ENCODE measurements at places on chromosomes 16 and 17.

DNA sequence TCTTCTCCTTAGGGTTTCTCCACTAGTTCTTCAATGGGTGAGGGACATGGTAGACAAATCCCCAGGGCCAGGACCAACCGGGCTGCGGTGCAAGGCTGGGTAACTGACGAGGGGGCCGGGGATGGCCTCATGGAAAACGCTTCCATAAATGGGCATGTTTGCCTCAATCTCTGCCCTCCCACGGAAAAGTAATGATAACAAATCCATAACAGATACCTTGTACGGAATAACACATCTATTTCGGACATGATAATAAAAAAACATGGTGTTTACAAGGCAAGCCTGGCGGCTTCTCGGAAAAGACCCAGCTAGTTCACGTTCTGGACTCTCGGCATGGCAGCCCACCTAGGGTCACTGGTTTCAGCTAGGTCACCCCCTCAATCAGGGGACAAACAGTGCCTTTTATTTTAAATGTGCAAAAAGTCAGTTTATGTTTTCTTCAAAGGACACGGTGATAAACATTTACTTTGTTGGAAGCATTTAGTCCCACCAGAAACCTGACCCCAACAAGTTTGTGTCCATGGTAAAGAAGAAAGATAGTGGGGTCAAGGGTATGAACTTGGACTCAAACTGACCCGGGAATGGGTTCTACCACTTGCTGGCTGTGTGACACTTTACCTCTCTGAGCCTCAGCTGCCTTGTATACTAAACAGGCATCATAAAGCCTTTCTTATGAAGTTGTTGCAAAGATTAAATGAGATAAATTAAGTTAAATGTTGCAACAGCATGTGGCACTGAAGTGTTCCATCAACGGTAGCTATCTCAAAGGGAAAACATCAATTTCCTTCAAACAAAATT, 1.7 kb downstream of the MYH11 start:
- DNase-seq: no peak

DNA sequence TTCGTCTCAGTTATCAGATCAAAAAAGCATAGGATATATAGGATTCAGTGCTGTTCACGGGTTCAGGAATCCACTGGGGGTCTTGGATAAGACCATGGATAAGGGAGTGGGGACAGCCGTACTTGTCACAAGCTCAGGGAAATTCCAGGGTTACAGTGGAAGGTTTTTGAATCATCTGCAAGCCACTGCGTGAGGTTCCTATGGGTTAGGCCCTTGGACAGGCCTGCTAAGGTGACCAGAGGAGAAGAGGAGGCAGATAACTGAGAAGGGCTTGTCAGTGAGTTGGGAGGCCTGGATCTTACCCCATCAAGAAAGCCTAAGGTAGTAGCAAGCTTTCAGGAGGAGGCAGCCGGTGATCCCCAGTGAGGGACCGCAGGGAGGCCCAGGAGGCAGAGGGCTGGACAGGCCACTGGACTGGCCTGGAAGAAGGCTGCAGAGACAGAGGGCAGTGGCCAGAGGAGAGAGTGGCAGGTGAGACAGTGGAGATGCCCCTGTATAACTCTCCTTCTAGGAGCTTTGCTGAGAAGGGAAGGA, 27.3 kb downstream of the NGFR start:
- no peak for DNase-seq

DNA sequence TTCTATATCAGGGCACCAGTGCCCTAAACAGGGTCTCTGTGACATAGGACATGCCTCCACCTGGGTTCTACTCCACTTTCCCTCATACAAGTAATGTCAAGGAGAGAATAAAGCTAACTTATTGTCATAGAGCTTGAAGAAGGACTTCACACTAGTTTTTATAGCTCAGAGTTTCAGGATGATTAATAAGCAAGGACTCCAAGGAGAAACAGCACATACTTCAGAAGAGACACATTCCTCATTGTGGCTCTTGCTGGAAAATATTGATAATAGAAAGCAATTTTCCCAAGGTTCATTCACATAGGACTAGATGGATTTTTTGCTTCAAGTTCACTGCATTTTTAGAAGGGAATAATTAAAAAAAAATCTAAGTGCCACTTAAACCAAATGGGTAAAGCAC, 133.3 kb downstream of the CA10 start:
- DNase-seq: no peak

- DNase-seq: no peak
Observed at GRCh38 chr17:260944-261343, 79.5 kb upstream of the DOC2B start.

- DNase-seq: no peak
Observed at GRCh38 chr16:66605979-66606751, 1.7 kb downstream of the CMTM3 start.

- peak; percentile 57 for DNase-seq
Observed at GRCh38 chr17:10613775-10614513, 43.2 kb downstream of the MYH3 start.

DNA sequence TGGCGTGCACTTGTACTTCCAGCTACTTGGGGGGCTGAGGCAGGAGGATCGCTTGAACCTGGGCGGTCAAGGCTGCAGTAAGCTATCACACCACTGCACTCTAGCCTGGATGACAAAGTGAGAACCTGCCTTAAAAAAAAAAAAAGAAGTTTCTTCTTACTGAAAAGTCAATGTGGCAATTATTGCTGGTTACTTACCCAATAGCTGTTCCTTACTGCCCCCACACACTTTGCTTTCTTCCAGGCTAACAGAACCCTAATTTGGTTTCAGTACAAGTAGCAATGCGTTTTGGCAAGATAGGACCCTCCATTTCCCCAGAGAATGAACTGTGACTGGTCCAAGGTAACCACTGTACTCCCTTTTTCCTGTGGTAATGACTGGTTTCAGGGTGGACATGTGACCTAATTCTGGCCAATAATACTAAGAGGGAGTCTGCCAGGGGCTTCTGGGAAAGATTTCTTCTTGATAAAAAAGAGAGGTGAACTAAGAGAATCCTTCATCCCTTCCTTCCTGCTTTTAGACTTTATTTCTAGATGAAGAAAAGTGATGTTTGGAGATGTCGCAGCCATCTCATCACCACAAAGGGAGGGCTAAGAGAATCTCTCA, 58.8 kb upstream of the MSI2 start:
- no peak for DNase-seq

GRCh38 chr17:57342963-57343589, 86.8 kb downstream of the MSI2 start:
- DNase-seq: no peak

GRCh38 chr16:4846503-4846900, 586 bp downstream of the GLYR1 start:
- DNase-seq: peak; percentile 61

GRCh38 chr16:2912330-2913199, 834 bp downstream of the FLYWCH1 start:
- peak; percentile 82 for DNase-seq

DNA sequence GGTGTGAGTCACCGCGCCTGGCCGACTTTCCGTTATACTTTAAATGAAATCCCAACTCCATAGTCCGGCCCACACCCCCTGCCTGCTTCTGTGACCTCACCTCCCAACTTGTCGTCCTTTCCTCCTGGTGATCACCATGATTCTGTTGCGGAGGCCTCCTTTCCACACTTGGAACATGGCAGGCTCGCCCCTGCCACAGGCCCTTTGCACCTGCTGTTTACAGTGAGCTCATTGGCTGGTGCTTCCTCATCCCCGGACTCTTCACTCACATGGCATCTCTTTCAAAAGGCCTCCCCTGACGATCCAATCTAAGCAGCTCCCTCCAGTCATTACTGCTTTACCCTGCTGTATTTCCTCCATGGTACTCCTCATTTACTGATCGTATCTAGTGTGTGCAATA, 64.6 kb downstream of the RAP1GAP2 start:
- no peak for DNase-seq

DNA sequence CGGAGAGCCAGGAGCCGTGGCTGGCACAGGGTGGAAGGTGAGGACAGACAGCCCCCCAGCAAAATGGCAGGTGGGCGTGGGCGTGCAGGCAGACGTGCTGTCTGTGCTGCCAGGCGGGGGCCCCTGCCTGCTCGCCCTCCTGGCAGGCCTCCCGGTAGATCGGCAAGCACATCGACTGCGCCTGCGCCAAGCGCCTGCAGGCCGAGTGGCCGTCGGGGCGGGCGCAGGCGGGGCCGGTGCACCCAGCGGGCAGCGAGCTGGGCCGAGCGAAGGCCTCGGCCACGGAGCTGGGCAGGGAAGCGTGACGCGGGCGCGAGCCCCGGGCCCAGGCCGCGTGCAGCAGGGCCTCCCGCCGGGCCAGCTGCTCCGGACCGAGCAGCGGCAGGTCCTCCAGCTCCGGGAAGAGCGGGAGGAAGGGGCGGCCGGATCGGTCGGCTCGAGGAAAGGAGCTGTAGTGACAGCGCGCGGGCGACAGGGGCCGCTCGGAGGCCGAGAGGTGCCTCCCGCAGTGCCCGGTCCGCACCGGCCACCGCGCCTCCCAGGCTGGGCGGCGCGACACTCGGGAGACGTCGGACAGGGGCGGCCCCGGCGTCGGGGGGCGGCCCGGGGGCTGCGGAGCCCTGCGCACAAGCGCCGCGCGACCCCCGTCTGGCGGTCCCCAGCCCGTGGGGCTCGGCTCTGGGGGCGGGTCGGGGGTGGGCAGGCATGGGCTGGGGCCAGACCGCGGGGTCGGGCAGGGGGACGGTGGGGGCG, 16.9 kb downstream of the GRIN2C start:
- DNase-seq: peak; percentile 75

- peak; percentile 95 for DNase-seq
Observed at GRCh38 chr17:41777574-41778188, 8.8 kb downstream of the JUP start.

GRCh38 chr16:75198135-75198600, 8.8 kb downstream of the CTRB2 start:
- DNase-seq: peak; percentile 64

DNA sequence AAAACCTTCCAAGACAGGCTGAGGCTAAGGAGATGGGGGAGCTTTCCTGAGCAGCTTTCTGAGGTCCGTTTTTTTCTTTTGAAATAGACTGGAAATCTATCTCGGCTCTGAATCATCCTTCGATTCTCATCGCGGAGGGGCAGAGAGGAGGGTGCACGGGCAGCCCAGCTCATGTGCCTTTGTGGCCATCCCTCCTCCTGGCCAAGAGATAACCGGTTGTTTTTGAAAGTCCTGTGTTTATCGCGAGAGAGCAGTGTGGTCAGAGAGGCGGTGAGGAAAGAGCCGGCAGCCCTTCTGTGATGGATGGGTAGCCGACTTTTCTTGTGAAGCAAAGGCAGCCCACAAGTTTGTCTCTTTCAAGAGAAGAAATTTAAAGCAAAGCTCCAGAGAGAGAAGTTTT, 191.6 kb downstream of the CCDC182 start:
- peak; percentile 68 for DNase-seq

- peak; percentile 40 for DNase-seq
Observed at GRCh38 chr17:7440834-7441195, 1.5 kb downstream of the FGF11 start.

GRCh38 chr16:2881783-2882649, 999 bp upstream of the FLYWCH2 start:
- DNase-seq: peak; percentile 21

GRCh38 chr16:27906883-27907282, 156.6 kb downstream of the GSG1L start:
- peak; percentile 5 for DNase-seq

DNA sequence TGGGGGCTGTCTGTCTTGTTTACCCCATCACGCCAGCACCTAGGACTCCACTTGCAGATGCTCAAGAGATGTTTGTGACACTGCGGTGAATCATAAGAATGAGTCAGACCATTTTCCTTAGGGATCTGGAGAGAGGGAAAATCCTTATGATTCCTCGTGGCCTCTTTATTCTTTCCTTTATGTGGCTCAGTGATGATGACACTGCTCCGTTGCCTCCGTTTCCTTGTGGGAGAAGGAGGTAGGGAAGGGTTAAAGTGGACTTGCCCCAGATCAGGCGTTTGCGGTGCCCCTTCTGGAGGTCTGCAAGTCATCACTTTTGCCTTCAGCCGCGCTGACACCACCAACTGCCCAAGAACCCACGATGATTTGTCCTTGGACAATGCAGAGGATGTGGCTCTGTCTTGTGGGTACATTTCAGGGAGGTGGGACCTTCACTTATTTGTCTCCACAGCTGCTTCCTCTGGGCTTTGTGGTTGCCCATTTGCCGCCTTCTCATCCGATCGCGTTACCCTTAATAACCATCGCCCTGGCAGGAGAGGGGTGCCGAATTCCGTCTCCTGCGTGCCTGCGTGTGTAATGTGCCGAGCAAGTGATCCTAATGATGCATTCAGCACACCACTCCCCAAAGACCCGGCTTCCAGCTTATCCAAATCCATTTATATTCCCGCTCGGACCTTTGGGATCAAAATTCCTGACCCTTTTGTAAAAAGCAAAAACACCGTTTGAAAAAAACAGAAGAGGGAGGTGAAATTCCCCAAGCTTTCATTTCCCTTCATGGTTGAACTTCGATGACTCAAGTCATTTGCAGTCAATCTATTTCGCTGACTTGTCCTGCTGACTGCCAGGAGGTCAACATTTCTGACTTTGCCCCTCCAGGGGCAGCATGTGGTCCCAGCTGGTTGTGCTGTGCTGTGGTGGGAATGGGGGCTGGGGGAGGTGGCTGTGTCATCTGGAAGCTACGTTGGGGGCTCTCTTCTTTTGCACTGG, 87.2 kb upstream of the IRX3 start:
- peak; percentile 87 for DNase-seq

DNA sequence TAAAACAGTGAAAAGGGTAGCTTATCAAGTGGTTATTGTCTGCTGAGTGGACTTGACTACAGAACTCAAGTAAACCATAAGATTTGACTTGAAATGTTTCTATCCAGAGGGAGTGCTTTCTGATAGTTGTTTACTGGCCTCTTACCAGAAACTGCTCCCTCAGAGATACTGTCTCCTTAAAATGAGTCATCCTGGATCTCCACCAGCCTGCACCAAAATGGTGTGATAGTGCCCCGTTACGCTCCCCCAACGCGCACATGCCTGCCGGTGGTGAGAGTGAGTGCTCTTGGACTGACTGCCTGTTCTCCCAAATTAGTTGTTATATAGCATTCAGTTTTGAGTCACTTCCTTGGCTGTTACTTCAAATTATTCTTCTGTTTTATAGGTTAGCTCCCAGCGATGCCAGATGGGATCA, 22.9 kb downstream of the PRCD start:
- peak; percentile 78 for DNase-seq

- DNase-seq: no peak
Observed at GRCh38 chr16:1978476-1979120, 2.7 kb downstream of the NOXO1 start.

GRCh38 chr16:23877107-23878070, 41.6 kb downstream of the PRKCB start:
- no peak for DNase-seq
